ENCODE measurements at places on chromosomes 16 and 17.

GRCh38 chr17:46009681-46010596 is 10.9 kb downstream of the STH start:
- DNase-seq: no peak

DNA sequence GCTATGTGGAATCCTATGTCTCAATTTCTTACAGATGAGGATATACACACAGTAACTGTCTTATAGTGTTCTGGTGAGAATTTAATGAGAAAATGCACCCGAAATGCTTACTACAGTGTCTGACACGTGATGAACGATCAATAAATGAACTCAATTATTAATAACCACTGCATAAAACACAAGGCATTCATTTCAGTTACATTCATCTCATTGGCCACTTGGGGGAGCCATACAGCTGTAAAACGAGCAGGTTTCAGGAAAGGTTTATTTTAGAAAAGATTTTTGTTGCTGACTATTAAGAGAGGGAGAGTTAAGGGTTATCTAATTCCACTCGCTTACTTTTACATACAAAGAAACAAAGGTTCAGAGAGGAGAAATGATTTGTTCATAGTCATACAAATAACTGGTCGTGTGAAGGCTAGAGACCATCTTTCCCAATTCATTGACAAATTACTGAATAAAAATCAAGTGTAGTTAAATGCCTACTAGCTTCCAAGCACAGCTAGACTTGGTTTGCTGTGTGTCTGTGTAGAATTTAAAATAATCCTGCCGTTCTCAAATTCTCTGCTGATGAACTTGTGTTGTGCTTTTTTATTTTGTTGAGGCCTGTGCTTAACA is 160.1 kb downstream of the MAP2K4 start:
- peak; percentile 61 for DNase-seq

GRCh38 chr16:90046971-90047713 is 27.9 kb upstream of the DBNDD1 start:
- DNase-seq: peak; percentile 62

GRCh38 chr17:29825604-29826003 is 104.4 kb downstream of the SSH2 start:
- no peak for DNase-seq

- DNase-seq: no peak
These were observed 496.5 kb upstream of the CDH11 start for GRCh38 chr16:65618333-65618732.

DNA sequence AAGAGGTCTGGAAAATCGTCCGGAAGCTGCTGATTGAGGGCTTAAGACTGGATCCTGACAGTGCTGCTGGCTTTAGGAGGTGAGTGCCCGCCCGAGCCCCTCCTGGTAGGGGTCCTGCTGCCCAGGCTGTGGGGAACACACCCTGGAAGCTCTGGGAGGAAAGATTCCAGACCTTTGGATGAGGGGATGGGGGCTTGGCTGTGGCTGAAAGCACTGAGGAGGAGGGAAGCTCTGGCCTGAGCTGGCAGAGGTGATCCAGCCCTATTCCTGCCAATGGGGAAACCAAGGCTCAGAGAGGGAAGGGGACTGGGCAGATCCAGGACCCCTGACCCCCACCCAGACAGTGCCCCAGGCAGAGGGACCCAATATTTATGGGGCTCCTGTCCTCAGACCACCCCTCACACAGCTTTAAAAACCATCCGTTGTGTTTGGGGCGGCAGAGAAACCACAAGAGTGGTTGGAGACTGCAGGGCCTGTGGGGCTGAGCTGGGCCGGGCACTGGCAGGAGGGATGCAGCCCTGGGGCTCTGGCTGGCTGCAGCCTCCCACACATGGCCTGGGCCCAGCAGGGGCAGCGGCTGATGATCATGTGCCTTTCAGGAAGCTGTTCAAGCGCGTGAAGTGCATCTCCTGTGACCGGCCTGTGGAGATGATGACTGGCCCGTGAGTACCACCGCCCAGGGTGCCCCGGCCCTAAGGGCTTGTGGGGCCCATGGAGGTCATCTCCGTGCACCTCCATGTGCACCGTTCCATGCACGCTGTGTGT is 22.8 kb downstream of the UBALD1 start:
- no peak for DNase-seq

- DNase-seq: no peak
These were observed 40.3 kb upstream of the MED13 start for GRCh38 chr17:62105357-62105756.

DNA sequence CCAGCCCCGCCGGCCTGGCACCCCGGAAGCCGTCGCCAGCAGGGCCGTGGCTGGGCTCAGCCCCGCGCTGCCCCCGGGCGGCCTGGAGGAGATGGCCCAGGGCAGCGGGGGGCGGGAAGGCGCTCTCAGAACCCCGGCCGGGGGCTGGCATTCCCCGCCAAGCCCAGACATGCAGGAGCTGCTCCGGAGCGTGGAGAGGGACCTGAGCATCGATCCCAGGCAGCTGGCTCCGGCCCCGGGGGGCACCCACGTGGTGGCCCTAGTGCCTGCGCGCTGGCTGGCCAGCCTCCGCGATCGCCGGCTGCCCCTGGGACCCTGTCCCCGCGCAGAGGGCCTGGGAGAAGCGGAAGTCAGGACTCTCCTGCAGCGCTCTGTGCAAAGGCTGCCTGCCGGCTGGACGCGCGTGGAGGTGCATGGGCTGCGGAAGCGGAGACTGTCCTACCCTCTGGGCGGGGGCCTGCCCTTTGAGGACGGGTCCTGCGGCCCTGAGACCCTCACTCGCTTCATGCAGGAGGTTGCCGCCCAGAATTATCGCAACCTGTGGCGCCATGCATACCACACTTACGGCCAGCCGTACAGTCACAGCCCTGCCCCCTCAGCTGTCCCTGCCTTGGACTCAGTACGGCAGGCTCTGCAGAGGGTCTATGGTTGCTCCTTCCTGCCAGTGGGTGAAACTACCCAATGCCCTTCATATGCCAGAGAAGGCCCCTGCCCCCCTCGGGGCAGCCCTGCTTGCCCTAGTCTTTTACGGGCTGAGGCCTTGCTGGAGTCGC is 551 bp downstream of the WDR81 start:
- no peak for DNase-seq

DNA sequence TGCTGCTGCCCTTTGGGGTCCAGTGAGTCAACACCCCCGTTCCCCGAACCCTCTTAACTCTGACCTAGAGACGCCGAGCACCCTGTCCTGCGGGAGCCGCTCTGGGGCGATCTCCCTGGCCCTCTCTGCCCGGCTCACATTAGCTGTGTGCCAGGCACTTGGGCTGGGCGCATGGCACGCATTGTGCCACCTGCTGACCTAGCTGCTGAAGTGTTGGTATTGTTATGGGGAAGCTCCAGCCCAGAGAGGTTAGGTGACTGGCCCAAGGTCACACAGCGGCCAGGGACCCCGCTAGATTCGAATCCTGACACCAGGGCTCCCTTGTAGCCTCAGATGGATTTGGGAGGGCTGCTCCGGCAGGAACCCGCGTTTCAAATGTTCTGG is 1.1 kb downstream of the HSD17B1 start:
- no peak for DNase-seq

DNA sequence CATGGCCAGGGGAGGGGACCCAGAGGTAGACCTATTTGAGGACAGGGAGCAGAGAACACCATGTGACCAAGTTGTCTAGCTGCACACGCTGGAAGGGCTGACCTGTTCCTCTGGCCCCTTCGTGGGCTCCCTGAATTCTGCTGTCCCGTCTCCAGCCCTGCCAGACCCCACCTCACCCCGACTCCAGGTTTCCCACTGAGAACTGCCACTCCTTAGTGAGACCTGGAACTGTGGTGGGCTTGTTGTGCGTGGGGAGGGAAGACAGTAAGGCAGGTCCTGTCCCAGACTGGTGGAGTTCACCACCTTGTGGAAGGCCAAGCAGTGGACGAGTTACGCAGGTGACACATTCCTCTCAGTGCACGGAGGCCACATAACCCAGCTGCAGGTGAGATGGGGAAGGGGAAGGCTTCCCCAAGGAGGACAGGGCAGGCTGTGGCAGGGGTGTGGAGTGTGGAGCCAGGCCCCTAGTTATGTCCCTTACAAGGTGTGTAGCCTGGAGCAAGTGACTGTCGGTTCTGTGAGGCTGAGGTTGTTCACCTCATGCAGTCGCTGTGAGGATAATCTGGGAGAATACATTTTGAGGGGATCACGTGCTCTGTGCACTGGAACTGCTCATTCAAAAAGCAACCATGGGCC is 54.7 kb downstream of the USP22 start:
- no peak for DNase-seq

DNA sequence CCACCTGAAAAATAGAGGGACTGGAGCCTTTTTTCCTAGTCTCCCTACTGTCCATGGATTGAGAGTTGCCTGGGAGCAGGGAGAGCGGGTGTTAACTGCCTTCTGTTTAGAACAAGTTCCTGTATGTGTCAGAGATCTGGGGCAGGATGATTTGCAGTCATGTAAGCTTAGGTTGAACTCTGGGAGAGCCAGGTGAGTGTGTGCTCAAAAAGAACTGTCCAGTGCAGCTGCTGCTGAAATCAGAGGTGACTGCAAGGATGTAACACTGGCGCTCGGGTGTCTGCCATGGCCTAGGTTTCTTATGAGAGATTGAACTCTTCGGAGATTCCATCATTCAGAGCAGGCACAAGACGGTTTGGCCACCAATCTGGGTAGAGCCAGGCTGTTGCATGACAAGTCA is 432.5 kb downstream of the CDH13 start:
- no peak for DNase-seq

- no peak for DNase-seq
These were observed 94.1 kb downstream of the PRKCB start for GRCh38 chr16:23929856-23930255.

- DNase-seq: peak; percentile 74
These were observed 1.3 kb upstream of the SENP3 start for GRCh38 chr17:7560172-7561027.

GRCh38 chr17:251531-251930 is 70.1 kb upstream of the DOC2B start:
- DNase-seq: no peak

- DNase-seq: no peak
These were observed 32.4 kb downstream of the ANKFN1 start for GRCh38 chr17:56185491-56186221.

GRCh38 chr17:67403483-67403882 is 26.4 kb downstream of the PITPNC1 start:
- DNase-seq: no peak

DNA sequence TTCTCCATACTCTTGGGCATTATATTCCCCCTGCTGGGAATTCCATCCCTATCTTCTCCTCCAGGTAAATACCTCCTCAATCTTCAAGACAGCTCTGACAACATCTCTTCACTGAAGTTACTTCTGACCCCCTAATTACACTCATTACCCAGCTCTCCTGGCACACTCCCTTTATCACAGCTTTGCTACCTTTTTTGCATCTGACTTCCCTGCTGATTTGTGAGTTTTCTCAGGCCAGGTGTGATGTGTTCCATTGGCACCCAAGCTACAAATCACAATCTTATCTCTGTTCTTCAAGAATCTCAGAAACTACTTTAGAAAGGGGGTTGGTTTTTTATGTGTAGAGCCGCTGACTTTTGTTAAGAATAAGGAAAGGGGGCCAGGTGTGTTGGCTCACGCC is 14.0 kb downstream of the CLEC19A start:
- no peak for DNase-seq

- DNase-seq: no peak
These were observed 108.4 kb downstream of the OR1D5 start for GRCh38 chr17:2954898-2955445.

- peak; percentile 61 for DNase-seq
These were observed 1.5 kb downstream of the PITPNM3 start for GRCh38 chr17:6554871-6555330.

DNA sequence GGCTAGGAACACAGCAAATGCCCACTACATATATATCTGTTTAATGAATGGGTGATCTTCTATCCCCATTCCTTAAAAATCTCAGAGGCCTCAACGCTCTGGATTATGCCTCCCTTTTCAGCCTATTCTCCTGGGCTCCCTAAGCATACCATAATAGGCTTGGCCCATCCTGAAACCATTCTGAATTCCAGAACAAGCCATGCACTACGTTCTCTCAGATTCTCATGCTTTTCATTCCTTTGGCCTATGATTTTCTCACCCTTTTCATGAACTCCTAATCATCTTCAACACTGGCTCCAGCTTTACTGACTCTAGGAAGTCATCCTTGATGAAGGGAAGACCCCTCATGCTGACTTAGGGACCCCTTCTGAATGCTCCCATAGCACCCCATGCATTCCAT is 71.1 kb downstream of the RPGRIP1L start:
- no peak for DNase-seq

DNA sequence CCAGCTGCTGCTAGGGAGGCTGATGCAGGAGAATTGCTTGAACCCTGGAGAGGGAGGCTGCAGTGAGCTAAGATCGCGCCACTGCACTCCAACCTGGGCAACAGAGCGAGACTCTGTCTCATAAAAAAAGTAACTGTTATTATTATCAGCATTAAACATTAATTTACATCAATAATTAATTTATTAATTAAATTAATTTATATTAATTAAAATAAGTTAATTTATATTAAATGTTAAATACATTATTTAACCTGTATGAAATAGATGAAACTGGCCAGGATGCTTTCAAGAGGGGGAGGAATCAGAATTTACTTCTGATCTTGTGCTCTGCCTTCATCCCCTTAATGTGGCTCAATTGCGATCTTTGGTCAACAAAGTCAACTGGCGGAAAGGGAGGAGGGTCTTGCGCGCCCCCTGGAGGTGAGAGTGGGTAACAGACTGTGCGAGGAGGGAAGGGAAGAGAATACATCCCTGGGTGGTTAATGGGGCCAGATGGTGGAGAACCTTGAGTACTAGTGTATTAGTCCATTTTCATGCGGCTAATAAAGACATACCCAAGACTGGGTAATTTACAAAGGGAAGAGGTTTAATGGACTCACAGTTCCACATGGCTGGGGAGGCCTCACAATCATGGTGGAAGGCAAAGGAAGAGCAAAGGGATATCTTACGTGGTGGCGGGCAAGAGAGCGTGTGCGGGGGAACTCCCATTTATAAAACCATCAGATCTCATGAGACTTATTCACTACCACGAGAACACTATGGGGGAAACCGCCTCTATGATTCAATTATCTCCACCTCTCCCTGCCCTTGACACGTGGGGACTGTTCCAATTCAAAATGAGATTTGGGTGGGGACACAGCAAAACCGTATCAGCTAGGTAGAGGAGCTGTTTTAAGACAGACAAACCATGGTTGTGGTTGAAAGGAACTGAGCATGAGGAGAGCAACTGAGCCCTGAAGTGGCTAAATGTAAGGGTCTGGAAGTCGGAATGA is 15.7 kb upstream of the CPPED1 start:
- DNase-seq: peak; percentile 41

DNA sequence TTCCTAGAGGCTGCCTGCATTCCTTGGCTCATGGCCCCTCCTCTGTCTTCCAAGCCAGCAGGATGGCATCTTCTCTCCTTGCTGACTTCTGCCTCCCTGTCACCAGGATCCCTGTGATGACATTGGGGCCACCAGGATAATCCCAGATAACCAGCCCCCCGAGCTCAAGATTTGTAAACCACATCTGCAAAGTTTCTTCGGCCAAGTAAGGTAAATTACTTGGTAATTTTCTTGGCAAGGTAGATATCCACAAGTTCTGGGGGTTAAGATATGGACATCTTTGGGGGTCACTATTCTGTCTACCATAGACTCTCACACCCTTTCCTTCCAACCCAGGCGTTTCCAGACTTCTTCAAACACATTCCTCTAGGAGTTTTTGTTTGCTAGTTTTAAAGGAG is 42.6 kb upstream of the ZCCHC14 start:
- no peak for DNase-seq
